ENCODE measurements at places on chromosomes 4 and X. TPM values are rescaled to one million over a fixed set of nuclear protein-coding genes. Genes with fewer than 3 reads are reported as not detected.

Gene PRSS12
- 34.8 TPM for total RNA-seq

Gene RTL5
- total RNA-seq, result 1.7 TPM

DNA sequence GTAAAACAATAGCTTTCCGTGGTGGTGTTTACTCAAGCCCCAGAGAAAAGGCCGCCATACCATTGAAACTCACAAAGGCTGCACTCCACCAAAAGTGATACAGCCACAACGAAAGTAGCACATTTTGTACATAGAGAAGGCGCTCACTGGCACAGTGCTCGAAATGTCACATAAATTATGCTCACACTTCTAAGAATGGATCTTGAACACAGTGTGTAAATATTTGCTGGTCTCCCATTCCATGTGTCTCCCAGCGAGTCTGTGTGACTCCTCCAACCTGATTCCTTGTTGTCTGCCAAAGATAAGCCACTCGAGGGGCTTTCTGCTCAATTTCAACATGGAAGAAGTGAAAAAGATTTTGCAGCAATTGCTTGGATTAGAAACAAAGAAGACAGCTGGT lies 234.0 kb upstream of the VCX3A start:
- H3K27ac ChIP-seq, result no peak overlapping the region
- no peaks in the 10 kb centered on the region for H3K27me3 ChIP-seq
- no peaks in the 10 kb centered on the region for H3K4me1 ChIP-seq
- no peak overlapping the region for H3K4me3 ChIP-seq

Gene MAGT1
- total RNA-seq, result 50.4 TPM

- H3K4me3 ChIP-seq, result no peak overlapping the region
- H3K27ac ChIP-seq, result no peak overlapping the region
- no peak for DNase-seq
- H3K27me3 ChIP-seq, result no peaks in the 10 kb centered on the region
- no peaks in the 10 kb centered on the region for H3K4me1 ChIP-seq
Observed at GRCh38 chrX:72025236-72025770, 106.4 kb downstream of the RTL5 start.

DNA sequence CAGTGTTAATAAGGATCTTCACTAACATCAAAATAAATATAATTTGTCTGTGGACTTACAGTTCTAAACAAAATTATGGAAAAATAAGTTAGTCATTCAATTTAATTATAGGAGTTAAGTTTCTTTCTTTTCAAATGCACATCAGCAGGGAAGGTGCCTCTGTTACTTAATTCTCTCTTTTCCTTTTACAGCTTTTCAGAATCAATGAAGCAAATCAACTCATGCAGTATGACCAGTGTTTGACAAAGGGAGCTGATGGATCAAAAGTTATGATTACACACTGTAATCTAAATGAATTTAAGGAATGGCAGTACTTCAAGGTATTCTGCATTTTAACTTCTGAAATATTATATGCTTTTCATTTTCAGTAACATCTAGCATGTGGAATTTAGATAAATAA lies 15.9 kb downstream of the HMGB2 start:
- no peak for DNase-seq
- no peak overlapping the region for H3K4me3 ChIP-seq
- no peaks in the 10 kb centered on the region for H3K4me1 ChIP-seq
- H3K27me3 ChIP-seq, result no peaks in the 10 kb centered on the region
- H3K27ac ChIP-seq, result no peak overlapping the region

Gene FAM47E
- total RNA-seq, result 13.9 TPM

Gene PCDH19
- total RNA-seq, result 0.35 TPM

Gene ZMAT1
- total RNA-seq, result 23.1 TPM
